Activated CD4-positive, alpha-beta T cell treated with anti-CD3 and anti-CD28 coated beads, Interleukin-2, amount 10 ng/mL, durations not matched to agents 24 days and 14 days (primary cell): ENCODE measurements at places on chromosomes 1 and 21. TPM values are rescaled to one million over a fixed set of nuclear protein-coding genes. Genes with fewer than 3 reads are reported as not detected.
A peak's percentile ranks its signal among the peaks of the same experiment; 100 is the strongest.

DISC1 gene
- 1.6 and 3.1 TPM in 2 replicates for total RNA-seq

GRCh38 chr1:10777749-10778574 is 18.5 kb downstream of the CASZ1 start:
- no peak for DNase-seq

SELL gene
- 82.3 and 92.7 TPM in 2 replicates for total RNA-seq

OR2T29 gene
- total RNA-seq, result not detected in 2 replicates

GRCh38 chr21:40717028-40717427 is 129.9 kb downstream of the DSCAM start:
- DNase-seq, result no peak

VCAM1 gene
- total RNA-seq, result not detected in 2 replicates

IFNLR1 gene
- total RNA-seq, result 5.3 and 5.6 TPM in 2 replicates

DNA sequence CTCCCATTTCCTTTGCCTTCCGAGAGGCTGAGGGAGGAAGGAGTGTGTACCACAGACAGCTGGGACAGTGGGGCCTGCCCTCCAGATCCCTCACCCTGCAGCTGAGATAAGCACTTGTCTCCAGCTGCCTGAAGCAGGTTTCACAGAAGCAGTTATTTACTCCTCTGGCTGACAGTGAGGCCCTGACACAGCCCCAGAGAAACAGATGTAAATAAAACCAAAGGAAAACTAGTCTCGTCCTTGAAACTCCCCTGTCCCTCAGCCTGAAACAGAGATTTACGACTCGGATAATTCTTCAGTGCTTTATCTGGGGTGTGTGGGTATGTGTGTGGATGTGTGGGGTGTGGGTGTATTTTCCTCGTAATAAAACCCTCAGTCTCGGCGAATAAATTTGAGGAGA is 181.1 kb downstream of the IGSF21 start:
- DNase-seq, result no peak

GRCh38 chr1:86140281-86140880 is 16.2 kb downstream of the COL24A1 start:
- no peak for DNase-seq

DNA sequence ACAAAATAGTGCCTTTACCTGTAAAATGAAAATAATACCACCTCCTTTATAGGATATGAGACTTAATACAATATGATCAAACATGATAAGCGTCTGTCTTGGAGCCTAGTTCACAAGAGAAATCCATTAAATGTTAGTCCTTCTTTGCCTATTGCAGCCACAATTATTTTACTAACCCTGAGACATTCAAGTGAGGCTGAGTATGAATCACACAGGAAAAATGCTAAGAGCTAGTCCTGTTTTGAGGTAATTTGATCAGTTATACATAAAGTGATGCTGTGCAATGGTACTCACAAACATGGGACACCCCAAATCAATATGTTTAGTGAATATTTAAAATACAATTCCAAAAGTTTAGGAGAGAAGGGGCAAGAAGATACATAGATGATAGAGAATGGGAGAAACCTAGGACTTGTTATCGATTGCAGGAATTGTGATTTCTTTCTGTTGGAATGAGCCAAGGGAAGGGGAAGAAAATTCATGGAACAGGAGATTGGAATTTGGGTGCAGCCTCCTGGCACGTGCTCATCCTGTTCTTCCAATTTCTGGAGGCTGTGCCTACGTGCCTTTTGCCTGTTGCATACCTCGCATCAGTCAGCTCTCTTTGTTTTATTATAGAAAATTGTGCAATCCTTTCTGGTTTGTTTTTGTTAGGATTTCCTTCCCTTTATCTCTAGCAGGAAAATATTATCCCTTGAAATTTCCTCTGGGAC is 39.9 kb upstream of the BACH1 start:
- no peak for DNase-seq

CHD5 gene
- total RNA-seq, result 0.59 and 0.63 TPM in 2 replicates

NCF2 gene
- 5.3 and 6.2 TPM in 2 replicates for total RNA-seq

AMY2A gene
- total RNA-seq, result 0.40 TPM in 1 of 2 replicates, not detected in the other

POLR3GL gene
- 12.1 and 12.6 TPM in 2 replicates for total RNA-seq

- DNase-seq, result no peak
These were observed 55.6 kb downstream of the TRAF5 start for GRCh38 chr1:211382182-211382713.

- no peak for DNase-seq
These were observed 271.3 kb downstream of the NPHP4 start for GRCh38 chr1:5720936-5721335.

DNA sequence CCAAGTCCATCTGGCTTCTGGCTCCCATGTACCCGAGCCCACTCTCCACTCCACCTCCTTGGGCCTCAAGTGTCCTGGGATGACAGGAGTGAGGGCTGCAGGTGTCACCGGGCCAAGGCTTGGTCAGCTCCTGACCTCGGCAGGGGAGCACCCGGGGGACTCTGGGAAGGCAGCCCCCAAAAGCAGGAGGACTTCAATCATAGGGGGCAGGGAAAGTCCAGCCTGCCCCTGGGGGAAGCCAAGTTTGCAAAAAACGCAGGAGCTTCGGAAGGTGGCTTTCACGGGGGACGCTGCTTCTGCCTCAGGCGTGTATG is 56.8 kb downstream of the KCNAB2 start:
- DNase-seq, result no peak

DNA sequence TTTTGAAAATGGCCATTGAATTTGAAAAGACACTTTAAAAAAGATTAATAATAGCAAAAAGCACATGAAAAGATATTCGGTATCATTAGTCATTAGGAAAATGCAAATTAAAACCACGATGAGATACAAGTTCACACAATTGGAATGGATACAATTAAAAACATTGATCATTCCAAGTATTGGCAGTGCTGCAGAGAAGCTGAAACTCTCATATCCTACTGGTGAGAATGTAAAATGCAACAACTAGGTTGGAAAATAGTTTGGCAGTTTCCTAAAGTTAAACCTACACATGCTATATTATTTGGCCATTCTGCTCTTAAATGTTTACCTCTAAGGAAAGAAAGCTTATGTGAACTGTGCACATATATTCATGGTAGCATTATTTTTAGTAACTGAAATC is 838.7 kb upstream of the PRMT6 start:
- DNase-seq, result no peak

OPTC gene
- total RNA-seq, result not detected in 2 replicates

GJA9 gene
- not detected in 2 replicates for total RNA-seq

TPTE gene
- total RNA-seq, result not detected in 2 replicates

TRAF5 gene
- 55.6 and 56.6 TPM in 2 replicates for total RNA-seq

DNA sequence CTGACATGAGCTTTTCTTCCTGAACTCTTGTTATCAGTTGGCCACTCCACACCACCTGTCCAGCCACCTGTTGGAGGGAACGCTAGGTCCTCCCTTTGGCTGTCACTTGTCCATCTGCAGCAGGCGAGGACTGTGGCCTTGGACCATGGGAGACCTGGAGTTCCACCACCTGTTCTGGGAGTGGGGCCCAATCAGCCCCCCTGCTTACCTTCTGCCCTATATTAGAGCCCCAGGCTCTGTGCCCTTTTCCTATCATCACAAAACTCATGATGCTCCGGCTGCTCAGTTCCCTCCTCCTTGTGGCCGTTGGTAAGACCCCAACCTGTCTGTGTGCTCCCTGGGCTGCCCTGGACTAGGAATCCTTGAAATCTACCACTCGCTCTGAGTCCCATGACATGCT is at the start of gene CELA3A:
CELA3A (plus strand) TSS at position 249 of the 400 bp plus-strand sequence; CDS start at position 267, 18 bp downstream.
- DNase-seq, result no peak

SPRR2E gene
- total RNA-seq, result not detected in 2 replicates

KIF17 gene
- total RNA-seq, result not detected in 2 replicates

SPRR2B gene
- total RNA-seq, result not detected in 2 replicates

PEF1 gene
- total RNA-seq, result 64.0 and 64.4 TPM in 2 replicates

GRCh38 chr1:65259816-65260215 is 49.5 kb upstream of the DNAJC6 start:
- peak; percentile 57 for DNase-seq

- no peak for DNase-seq
These were observed 7.3 kb downstream of the H6PD start for GRCh38 chr1:9241891-9242290.

- DNase-seq, result no peak
These were observed 13.9 kb downstream of the WNT2B start for GRCh38 chr1:112522621-112523020.

GRCh38 chr1:4317207-4317606 is 337.2 kb upstream of the AJAP1 start:
- no peak for DNase-seq

DNA sequence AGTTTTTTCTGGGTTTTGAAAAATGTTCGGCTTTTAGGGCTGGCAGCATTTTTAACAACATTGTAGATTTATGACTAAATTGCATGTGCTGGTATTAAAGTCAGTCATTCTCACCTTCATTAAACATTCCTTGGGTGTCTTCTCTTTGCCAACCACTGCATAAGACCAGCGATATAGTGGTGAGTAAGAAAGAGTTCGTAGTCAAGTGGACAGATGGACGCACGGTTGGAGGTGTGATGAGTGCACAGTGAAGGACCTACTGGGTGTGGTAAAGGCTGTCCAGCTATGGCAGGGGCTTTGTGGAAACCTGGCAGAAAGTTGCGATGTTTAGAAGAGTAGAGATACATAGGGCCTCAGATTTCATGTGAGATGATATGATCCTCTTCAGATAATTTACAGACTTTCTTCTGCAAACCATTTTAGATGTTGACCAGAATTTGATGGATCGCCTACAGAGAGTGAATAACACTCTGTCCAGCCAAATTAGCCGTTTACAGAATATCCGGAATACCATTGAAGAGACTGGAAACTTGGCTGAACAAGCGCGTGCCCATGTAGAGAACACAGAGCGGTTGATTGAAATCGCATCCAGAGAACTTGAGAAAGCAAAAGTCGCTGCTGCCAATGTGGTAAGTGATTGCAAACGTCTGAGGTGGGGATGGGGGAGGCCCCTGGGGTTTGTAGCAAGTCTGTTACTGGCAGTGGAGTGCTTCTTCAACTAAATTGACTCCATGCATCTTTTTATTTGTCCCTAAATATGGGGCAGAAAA is 56.0 kb upstream of the LAMC2 start:
- no peak for DNase-seq

- DNase-seq, result no peak
These were observed 6.1 kb downstream of the HSPA13 start for GRCh38 chr21:14376854-14377253.

DNA sequence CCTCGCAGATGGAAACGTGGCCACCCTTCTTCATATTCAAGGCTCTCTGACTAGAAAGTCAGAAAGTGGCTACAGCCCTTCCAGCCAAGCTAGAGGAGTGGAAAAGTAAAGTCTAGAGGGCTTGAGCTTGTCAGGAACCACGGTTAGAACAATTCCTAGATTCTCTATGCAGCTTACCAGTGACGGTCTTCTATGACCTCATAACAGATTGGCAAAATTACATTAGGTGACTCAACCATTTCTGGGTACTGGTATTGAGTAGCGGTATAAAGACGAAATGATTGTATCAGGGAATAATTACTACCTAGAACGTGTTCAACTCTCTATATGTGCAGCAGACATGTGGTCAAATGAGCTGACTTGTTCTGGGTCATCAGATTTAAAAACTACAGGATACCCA is 155.0 kb upstream of the RUNX1 start:
- no peak for DNase-seq
